Regular cardiac myocyte (primary cell): ENCODE measurements at places on chromosomes 13 and 19. TPM values are rescaled to one million over a fixed set of nuclear protein-coding genes. Genes with fewer than 3 reads are reported as not detected.

TEX101 gene
- not detected in 2 replicates for total RNA-seq

LIM2 gene
- total RNA-seq: not detected in 2 replicates

ZNF541 gene
- under 0.01 and 0.85 TPM in 2 replicates for total RNA-seq

ZSWIM4 gene
- 4.0 and 10.7 TPM in 2 replicates for total RNA-seq

URAD gene
- total RNA-seq: not detected in 2 replicates

JOSD2 gene
- total RNA-seq: 16.6 and 37.2 TPM in 2 replicates

LYPD3 gene
- under 0.01 and 0.28 TPM in 2 replicates for total RNA-seq
